GM04504 (cell line): ENCODE measurements at places on chromosomes 11 and 22.
A peak's percentile ranks its signal among the peaks of the same experiment; 100 is the strongest.

DNA sequence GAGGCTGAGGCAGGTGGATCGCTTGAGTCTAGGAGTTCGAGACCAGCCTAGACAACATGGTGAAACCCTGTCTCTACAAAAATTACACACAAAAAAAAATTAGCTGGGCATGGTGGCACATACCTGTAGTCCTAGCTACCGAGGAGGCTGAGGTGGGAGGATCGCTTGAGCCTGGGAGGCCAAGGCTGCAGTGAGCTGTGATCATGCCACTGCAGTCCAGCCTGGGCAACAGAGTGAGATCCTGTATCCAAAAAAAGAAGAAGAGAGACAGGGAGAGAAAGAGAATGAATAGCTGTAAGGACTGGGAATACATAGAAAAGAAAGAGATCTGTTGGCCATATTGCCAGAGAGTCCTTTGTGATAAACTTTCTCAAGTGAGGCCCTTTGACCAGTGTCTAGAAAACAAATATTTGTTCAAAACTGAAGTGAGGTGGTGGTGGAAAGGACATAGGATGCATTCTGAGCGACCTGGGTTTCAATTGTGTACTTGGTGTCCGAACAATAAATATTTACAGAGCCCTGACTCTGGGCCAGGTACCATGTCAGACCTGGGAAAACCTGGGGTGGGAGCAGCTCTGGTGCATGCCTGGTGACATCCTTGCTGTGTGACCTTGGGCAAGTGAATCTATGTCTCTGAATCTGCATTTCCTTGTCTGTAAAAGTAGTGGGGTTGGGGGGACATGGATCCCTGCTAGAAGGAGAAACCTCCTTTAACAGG is 89.6 kb upstream of the CRYBB3 start:
- no peak for DNase-seq

GRCh38 chr22:21003782-21004181 is 1.9 kb upstream of the THAP7 start:
- DNase-seq: no peak

GRCh38 chr22:44972363-44973083 is 37.3 kb downstream of the PHF21B start:
- DNase-seq: no peak

- peak; percentile 41 for DNase-seq
Measured at GRCh38 chr11:61718621-61719302, 33.7 kb upstream of the MYRF start.

- DNase-seq: no peak
Measured at GRCh38 chr22:23786261-23786710, 480 bp upstream of the SMARCB1 start.
